Activated naive CD4-positive, alpha-beta T cell (primary cell): ENCODE measurements at places on chromosomes 11 and 22.

DNA sequence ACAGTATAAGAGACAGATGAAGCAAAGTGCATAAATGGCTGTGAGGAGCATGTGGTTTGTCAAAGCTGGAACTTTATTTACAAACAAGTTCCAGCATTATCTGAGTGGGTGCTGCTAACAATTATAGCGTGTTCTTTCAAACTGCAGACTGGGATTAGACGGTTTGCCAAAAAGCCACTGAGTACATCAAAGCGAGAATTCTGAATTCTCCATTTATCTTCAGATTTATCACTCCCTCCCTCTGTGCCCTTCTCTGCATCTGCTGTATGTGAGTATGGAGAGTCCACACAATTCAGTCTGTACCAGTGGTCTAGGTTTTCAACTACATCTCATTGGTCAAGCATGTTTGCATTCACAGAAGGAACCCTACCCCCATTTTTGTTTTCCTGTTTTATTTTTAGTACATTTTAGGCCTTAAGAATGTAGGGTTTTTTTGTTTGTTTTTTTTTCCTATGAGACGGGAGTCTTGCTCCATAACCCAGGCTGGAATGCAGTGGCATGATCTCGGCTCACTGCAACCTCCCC is 18.1 kb upstream of the INCENP start:
- DNase-seq = no peak

DNA sequence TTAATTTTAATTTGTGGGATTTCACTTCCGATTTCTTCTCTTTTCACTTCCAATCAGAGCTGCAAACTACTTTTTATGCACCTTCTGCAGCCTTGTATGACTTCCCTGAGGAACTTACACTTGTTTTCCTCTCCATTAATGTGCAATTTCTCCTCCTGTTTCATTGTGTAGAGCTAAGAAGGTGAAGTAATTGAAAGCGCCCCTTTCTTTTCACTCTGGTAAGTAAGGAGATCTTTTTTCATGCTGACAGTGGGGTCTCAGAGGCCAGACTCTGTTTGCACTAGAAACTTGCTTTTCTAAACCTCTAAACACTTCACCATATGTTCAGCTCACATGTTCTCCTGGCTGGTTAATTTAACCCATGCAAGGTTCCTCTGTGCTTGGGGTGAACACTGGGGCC is 117.0 kb downstream of the FANCF start:
- DNase-seq = no peak

- no peak for DNase-seq
These were observed 61.1 kb downstream of the KIAA1671 start for GRCh38 chr22:25013607-25014006.

DNA sequence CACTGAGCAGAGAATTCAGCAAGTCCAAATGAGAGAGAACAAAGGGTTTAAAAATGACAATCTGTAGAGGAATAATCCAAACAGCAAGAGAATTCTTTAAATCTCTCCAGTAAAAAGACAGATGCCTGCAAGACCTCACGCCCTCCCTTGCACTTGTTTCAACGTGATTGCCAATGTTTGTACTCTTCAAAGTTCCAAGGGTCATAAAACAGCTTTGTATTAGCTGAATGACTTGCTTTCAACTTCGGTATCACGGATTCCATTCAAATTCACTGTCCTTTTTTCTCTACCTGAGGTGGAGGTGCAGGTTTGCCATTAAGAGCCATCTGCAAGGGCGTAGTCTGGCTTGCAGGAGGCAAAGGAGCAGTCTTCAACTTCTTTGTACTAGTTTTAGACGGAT is 41.1 kb upstream of the CHRNA10 start:
- no peak for DNase-seq

GRCh38 chr22:41564563-41564962 is 3.8 kb downstream of the CSDC2 start:
- DNase-seq = no peak

GRCh38 chr22:47345025-47345424 is 582.6 kb downstream of the TBC1D22A start:
- DNase-seq = no peak

DNA sequence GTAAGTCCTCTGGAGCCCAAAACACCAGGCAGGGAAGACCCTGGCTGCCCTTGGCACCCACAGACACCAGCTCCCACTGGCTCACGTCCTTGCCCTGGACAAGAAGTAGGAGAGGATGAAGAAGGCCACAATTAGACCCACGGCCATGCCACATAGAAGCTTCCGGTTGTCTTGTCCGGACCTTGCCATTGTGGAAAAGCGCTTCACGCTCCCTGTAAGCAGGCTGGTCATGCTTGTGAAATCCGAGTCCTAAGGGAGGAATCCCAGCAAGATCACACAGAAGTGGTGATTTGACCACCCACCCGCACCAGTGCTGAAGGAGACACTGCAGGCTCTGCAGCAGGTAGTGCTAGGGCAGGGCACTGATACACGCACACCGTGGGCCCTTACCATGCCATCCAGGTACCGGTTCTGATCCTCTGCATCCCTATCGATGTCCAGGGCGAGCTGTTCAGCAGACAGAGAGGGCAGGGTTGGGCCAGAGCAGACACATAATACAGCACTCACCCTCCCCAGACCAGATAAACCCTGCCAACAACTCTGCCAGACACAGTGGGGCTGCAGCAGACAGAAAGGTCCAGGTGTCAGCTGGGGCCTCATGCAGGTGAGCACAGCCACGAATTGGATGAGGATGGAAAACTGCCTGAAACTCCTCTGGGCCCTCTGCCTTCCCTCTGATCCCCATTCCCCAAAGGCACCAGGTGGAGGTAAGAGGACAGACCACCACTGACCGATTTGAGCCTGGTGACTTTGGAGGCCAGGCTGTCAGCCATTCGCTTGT is 1.8 kb downstream of the BET1L start:
- no peak for DNase-seq

DNA sequence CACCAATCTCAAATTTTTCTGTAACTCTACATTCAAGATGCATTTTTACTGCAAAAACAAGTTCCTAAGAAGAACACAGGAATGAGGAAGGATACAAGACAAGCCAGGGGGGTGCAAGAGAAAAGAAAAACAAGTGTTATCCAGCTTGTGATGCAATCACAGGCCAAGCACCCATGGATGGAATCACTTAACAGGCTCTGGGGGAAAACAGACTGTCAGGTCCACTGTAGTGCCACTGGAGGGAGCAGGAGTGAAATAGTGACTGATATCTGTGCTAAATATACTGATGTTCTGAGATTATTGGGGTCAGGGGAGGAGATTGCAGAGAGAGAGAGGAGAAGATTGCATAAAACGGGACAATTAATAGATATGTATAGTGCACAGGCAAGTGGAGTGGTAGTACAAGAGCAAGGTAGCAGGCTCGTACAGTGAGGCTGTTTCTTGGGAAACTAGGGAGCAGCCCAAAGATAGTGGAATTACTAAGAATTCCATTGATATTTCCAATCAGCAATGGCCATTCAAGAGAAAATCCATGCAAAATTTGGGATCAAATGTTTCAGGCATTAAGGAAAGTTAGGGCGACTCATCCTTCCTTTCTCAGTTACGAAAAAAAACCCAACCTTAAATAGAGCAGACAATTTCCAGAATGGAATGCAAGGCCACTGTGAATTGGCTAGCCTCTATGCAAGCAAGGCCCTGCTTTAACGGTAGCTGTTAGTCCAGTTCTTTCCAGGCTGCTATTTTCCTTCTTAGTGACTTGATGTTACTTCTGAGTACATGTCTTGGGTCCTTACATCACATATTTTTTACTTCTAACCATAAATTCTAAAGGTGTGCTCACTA is 52.2 kb upstream of the CEP126 start:
- no peak for DNase-seq

DNA sequence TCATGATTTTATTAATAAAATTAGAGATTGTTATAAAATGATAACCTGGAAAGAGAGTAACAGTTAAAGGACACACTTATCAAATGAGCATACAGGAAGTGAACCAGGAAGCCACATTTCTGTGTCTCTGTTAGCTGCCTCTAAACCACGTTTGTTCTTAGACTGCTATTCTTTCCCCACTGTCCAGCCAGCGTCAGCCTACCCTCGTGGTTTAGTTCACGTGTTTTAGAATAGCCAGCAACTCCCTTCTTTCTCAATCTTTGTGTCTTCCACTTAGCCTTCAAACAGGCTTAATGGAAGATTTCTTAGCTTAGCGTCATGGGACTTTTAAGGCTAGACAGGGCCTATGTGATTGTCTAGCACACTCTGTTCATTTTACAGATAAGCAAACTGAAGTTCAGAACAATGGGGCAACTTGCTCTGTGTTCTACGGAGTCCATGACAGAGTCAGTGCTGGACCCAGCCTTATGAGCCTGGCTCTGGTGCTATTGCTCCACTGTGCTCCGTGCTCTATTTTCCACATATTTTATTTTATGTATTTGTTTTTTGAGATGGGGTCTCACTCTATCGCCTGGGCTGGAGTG is 27.2 kb downstream of the GRAMD1B start:
- no peak for DNase-seq

DNA sequence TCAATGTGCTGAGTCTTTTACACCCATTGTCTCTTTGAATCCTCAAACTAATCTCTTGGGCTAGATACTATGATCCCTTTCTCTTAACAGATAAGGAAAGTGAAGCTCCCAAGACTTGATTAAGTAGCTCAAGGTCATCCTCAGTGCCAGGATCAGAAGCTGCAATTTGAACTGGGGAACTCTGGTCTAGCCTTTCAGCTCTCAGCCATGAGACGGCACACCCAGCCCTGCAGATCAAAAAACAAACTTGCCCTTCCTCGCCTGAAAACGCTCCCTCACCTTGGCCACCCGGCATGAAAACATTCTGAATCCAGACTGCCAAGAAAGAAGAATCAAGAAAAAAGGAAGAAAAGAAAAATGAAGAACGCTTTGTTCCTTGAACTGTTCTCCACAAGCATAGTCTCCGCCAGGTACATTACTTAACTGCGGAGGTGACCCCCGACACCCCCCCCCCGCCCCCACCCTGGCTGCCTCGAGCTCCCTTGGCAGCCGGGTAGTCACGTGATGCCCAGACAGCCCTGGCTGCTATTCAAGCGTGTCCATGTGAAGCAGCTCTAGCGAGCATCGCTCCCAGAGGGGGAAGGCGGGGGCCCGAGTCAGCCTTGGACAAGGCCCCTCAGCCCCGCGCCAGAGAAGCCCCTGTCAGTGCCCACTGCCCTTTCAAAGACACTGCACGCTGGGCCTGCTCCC is 451.2 kb downstream of the MIAT start:
- DNase-seq = no peak

- no peak for DNase-seq
These were observed 46.0 kb downstream of the PRCP start for GRCh38 chr11:82854242-82854641.

DNA sequence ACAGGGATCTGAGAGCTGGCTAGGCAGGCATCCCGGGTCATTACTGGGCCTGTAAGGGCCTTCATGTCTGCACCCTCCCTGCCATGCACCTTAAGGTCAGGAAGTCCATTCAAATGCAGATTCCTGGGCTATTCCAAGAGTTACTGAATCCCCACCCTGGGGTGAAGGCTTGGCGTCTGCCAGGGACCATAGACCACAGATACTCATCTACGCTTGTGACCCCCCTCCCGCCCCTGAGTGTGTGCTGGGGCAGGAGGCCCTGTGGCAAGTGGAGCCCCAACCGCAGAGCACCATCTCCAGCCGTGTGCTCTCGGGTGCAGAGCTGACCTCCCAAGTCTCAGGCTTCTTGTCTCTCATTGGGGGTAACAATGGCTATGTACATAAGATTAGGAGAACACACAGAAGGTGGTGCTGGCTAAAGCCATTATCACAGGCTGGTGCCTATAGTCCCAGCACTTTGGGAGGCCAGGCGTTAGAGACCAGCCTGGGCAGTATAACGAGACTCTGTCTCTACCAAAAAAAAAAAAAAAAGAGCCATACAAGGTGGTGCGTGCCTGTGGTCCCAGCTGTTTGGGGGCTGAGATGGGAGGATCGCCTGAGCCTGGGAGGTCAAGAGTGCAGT is 19.1 kb upstream of the KCNQ1OT1 start:
- DNase-seq = no peak

- DNase-seq = no peak
These were observed 43.8 kb downstream of the RTL6 start for GRCh38 chr22:44454113-44454769.
